ENCODE measurements at places on chromosomes 13 and 19. TPM values are rescaled to one million over a fixed set of nuclear protein-coding genes. Genes with fewer than 3 reads are reported as not detected.

DNA sequence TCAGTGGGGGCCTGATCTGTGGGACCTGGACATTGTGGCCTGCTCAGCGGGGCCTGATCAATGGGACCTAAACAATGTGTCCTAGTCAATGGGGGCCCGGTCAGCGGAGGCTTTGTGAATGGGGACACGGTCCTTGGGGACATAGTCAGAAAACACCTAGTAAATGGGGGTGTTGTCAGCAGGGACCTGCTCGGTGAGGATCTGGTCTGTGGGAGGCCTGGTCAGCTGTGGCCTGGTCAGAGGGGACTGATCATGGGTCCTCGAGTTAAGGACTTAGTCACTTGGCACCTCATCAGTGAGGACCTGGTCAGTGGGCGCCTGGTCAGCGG is 44.5 kb upstream of the TPM4 start:
- no peak for DNase-seq

The ETV2 gene
- polyA plus RNA-seq, result 1.6 TPM

DNA sequence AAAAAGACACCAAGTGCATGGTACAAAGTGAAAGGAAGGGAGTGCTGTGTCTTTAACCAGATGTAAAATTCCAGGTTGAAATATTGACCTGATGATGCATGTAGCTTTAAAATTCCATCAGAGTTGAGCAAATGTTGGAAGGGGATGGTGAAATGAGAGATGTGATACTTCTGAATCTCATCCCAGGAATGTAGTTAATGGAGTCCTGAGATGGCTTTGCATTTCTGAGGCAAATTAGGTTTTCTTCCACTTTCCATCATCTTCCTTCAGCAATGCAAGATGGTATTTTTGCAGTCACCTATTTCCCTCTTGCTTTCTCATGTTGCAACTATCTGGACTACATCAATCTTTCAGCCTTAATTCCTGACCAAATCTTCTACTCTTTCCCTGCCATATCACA is 194.1 kb upstream of the MIR17HG start:
- DNase-seq, result no peak

The LMTK3 gene
- 2.3 TPM for polyA plus RNA-seq

The CEACAM4 gene
- not detected for polyA plus RNA-seq

GRCh38 chr19:45446295-45446694 is 21.5 kb upstream of the FOSB start:
- no peak for DNase-seq

DNA sequence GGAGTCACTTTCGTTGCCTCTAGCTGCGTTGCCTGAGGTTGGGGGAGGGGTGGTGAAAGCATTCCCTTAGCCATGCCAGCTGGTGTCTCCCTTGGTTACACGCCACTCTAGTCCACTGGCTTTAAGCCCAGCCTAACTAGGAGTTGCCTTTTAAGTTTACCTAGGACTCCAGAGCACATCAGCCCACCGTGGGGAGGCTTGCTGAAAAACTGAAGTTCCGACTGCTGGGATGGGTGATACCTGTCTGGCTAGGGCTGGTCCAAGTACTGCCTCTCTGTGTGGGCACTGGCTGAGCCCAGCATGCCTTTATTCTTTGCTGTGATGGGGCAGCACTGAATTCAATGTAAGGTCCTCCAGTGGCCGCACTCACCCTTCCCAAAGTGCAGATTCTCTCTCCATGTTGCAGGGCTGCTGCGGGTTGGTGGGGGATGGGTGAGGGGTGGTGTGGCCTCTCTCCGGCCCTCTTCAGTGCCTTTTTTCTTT is 11.8 kb upstream of the CEACAM1 start:
- DNase-seq, result no peak

DNA sequence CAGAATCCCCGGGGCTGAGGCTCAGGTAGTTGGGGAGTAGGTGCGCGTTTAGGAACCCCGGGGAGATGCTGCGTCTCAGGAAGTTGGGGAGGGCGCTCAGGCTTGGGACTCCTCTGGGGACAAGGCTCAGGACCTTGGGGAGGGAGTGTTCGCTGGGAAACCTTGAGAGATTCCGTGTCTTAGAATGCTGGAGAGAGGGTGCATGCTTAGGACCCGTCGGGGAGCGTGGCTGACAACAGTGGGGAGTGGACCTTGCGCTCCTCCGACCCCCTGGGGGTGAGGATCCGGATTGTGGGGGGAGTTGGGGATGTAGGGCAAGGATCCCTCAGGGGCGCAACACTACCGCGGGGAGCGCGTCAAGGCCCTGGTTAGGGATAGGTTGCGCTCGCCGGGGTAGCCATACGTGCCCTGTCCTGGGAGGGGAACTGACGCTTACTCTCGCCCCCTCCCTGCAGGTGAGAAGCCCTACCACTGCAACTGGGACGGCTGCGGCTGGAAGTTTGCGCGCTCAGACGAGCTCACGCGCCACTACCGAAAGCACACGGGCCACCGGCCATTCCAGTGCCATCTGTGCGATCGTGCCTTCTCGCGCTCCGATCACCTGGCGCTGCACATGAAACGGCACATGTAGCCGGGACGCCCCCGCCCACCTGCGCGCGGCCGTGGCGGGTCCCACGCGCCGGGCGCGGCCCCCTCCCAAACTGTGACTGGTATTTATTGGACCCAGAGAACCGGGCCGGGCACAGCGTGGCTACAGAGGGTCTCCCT is 2.0 kb downstream of the KLF2 start:
- DNase-seq, result no peak
